ENCODE measurements at places on chromosomes 3 and 15. TPM values are rescaled to one million over a fixed set of nuclear protein-coding genes. Genes with fewer than 3 reads are reported as not detected.
A peak's percentile ranks its signal among the peaks of the same experiment; 100 is the strongest.

DNA sequence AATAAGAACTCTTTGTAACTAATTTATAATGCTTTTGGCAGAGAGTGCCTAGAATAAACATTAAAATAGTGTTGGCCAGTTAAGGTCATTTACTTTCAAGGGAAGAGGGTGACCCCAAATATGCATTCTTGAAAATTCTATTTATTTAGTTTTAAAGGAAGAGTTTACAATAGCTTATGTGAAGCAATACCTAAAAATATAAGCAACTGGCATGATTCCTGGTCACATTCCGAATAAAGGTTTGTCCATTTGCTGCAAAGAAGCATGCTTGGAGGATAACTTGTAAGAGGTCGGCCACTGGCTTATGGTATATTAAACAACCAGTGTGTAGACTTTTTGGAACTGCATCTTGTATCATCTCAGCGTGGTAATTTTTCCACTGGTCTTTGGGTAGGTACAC, 10.2 kb downstream of the MITF start:
- no peaks in the 10 kb centered on the region for H3K36me3 ChIP-seq
- H3K4me3 ChIP-seq, result no peak overlapping the region
- DNase-seq, result no peak
- no peaks in the 10 kb centered on the region for H3K4me1 ChIP-seq
- no peak overlapping the region for H3K27ac ChIP-seq
- peaks cover 4% of the 10 kb centered on the region for H3K27me3 ChIP-seq

DNA sequence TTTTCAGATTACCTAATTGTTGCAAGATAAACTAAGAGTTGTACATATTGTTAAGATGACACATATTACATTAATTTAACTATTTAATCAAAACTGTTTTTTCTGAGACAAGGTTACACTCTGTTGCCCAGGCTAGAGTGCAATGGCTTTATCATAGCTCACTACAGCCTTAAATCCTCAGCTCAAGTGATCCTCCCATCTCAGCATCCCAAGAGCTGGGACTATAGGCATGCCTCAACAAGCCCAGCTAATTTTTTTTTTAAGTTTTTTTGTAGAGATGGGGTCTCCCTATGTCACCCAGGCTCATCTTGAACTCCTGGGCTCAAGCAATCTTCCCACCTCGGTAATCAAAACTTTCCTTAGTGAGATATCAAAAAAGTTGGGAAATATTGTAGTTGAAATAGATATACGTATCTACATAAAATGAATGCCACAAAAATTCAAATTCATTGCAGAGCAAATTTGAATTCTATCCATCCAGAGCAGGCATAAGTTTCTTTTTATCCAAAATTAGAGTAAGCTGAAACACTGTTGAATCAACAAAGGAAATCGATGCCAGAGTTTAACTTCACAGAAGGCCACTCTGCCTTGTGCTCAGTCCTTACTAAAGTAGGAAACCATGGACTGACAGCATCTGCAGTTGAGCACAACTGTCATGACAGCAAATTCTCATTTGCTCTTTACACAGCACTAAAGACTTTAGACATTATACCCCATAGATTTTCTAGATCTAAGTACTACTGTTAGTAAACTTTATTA, 15.5 kb downstream of the ATOSA start:
- H3K27me3 ChIP-seq, result no peaks in the 10 kb centered on the region
- H3K4me3 ChIP-seq, result no peak overlapping the region
- no peaks in the 10 kb centered on the region for H3K36me3 ChIP-seq
- DNase-seq, result no peak

DNA sequence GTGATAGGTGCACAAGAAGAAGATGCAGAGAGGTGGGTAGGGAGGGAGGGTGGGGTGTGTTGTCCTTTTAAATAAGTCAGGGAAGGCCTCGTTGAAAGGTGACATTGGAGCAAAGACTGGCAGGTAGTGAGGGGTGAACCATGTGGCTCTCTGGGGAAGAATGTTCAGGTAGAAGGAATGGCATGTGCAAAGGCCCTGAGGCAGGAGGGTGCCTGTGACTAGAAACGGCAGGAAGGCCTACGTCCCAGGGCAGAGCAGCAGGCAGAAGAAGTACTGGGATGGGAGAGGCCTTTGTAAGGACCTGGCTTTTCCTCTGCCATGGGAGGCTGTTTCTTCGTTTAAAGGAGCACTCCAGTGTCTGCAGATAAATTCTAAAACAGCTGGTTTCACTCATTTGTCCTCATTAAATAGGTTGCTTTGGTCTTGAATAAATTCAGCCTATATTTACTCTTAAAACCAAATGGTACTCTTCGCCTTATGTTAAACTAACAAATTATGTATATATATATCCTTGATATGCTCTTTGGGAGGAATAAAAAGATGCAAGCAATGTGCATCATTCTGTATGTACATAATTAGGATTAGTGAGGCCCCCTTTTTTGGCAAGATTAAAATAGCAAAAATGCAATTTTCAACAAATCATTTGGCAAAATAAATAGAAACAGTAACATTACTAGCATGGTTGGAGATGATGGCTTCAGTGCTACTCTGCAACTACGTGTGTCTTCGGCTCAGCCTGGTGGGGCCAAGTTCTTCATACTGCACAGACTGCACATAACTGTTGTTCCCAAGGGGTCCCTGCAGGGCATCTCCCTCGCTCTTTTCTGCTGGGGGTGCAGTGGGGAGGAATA, 151.4 kb downstream of the KLF13 start:
- H3K4me1 ChIP-seq, result no peaks in the 10 kb centered on the region
- no peaks in the 10 kb centered on the region for H3K27me3 ChIP-seq
- no peak overlapping the region for H3K4me3 ChIP-seq
- no peak for DNase-seq
- H3K27ac ChIP-seq, result no peak overlapping the region

DNA sequence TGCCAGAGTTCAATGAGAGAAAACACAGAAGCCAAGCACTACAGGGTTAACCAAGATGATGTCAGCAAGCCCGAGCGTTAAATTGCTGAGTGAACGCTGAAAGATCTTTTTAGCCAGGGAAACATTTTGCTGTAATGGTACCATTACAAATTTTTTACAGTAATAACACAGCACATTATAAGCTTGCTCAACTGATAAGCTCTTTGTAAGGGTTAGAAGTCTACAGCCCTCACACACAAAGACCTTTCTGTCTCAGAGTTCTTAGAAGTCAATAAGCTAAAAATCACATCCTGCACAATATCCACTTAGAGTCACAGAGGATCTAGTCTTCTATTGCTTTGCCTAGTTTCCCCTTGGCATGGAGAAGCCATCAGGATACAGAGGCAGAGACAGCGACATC, 29.9 kb downstream of the CHSY1 start:
- H3K36me3 ChIP-seq, result no peaks in the 10 kb centered on the region
- no peak overlapping the region for H3K27ac ChIP-seq
- no peaks in the 10 kb centered on the region for H3K27me3 ChIP-seq
- no peaks in the 10 kb centered on the region for H3K4me1 ChIP-seq
- no peak overlapping the region for H3K4me3 ChIP-seq

DNA sequence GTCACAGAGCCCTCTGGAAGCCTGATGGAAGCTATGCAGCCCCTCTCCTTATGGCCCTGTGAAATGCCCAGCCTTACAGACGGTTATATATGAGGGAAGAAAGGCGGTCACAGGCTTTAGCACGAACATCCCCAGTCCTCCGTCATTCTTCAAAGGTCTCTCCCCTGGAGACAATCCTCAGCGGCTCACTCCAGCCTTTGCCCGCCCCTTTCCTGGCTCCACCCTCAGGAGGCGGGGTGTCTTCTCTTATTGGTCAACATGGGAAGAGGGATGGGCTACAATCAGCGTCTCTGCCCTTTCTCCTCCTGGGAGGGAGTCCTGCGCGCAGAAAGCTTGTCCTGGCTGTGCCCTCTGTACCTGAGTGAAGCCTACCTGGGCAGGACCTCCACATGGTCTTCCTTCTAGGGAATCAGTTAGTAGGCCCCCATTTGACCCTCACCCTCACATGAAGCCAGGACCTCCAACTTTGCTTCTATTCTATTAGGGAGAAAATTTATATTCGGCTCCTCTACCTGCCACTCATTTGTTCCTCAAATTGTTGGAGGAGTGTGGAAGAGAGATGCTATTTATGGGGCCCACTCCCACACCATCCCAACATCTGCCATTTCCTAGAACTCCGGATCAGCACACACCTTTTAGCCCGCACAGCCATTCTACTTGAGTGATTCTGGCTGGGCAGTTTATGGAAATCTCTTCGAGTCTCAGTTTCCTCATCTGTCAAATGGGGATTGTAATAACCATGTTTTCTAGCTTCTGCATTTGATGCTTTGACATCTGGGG, 112.9 kb upstream of the SLC6A11 start:
- no peaks in the 10 kb centered on the region for H3K27me3 ChIP-seq
- peak; percentile 44 for DNase-seq
- no peak overlapping the region for H3K27ac ChIP-seq

DNA sequence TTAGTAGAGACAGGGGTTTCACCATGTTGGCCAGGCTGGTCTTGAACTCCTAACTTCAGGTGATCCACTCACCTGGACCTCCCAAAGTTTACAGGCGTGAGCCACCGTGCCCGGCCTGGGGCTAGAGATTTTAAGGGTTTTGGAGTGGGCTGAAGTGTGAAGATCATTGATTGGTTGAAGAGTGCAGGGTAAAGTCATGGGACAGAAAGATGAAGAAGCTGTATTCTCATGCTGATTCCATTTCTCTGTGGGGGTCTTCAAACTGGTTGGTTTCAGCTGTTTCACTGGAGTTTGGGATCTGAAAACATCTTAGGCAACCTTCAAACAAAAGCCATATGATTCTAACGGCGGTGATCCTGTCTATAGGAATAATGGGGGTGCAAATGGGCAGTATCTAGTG, 52.1 kb downstream of the GATM start:
- H3K4me1 ChIP-seq, result no peaks in the 10 kb centered on the region
- no peaks in the 10 kb centered on the region for H3K27me3 ChIP-seq
- no peak overlapping the region for H3K27ac ChIP-seq
- no peak for DNase-seq
- no peak overlapping the region for H3K4me3 ChIP-seq

GRCh38 chr3:148901987-148902791, 37.1 kb downstream of the CPA3 start:
- no peak overlapping the region for H3K4me3 ChIP-seq
- H3K4me1 ChIP-seq, result no peaks in the 10 kb centered on the region
- no peak for DNase-seq
- no peaks in the 10 kb centered on the region for H3K36me3 ChIP-seq
- no peak overlapping the region for H3K27ac ChIP-seq
- no peaks in the 10 kb centered on the region for H3K27me3 ChIP-seq

- no peak overlapping the region for H3K27ac ChIP-seq
- H3K27me3 ChIP-seq, result no peaks in the 10 kb centered on the region
- no peak for DNase-seq
- H3K4me1 ChIP-seq, result peaks cover 14% of the 10 kb centered on the region
Observed at GRCh38 chr3:114519415-114519814, 225.6 kb downstream of the TIGIT start.

DNA sequence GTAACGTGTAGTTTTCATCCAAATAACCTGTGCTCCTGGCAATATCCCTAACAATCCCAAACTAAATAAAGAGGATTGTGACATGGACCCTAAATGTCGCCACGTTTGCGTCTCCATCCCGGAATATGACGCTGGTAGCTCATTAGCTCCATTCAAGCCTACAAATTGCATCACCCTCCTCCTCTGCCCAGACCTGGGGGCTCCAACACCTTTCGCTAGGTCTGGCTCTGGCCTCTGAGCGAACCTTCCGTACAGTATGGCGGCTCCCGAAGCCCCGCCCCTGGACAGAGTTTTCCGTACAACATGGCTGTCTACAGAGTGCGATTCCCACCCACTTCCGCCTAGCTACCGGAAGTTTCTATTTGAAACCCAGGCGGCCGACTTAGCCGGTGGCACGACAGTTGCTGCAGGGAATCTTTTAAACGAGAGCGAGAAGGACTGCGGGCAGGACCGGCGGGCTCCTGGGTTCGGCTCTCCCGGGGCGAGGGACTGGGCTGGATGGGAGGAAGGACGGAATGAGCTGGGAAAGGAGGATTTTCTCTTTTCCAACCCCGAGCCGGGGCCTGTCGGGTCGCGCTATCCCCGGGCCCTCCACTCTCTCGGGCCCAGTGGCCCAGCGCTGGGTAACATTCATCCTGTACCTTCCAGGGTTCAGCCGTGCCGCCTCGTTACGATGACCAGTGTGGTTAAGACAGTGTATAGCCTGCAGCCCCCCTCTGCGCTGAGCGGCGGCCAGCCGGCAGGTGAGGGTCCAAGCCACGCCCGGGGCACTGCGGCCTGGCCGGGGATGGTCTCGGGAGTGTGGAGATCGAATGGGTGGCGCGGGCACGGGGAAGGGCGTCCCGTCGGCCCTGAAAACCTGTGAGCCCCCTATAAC, at the start of gene KNSTRN:
KNSTRN (plus strand) TSS at position 142 of the 877 bp plus-strand sequence; CDS start at position 257, 115 bp downstream.
- peak; percentile 89 for DNase-seq
- H3K27me3 ChIP-seq, result no peaks in the 10 kb centered on the region
- H3K27ac ChIP-seq, result peak within 1 kb of the TSS; percentile 65
- peaks cover 16% of the 10 kb centered on the region for H3K36me3 ChIP-seq
- peak within 1 kb of the TSS; percentile 93 for H3K4me3 ChIP-seq

GRCh38 chr3:69212411-69213160, 90.2 kb upstream of the LMOD3 start:
- no peak for DNase-seq
- no peak overlapping the region for H3K4me3 ChIP-seq
- no peak overlapping the region for H3K27ac ChIP-seq
- no peaks in the 10 kb centered on the region for H3K27me3 ChIP-seq
- H3K36me3 ChIP-seq, result no peaks in the 10 kb centered on the region
- H3K4me1 ChIP-seq, result no peaks in the 10 kb centered on the region

- H3K36me3 ChIP-seq, result no peaks in the 10 kb centered on the region
- H3K27ac ChIP-seq, result no peak overlapping the region
- no peaks in the 10 kb centered on the region for H3K27me3 ChIP-seq
- DNase-seq, result no peak
Observed at GRCh38 chr15:67296188-67296587, 41.6 kb downstream of the IQCH start.

DNA sequence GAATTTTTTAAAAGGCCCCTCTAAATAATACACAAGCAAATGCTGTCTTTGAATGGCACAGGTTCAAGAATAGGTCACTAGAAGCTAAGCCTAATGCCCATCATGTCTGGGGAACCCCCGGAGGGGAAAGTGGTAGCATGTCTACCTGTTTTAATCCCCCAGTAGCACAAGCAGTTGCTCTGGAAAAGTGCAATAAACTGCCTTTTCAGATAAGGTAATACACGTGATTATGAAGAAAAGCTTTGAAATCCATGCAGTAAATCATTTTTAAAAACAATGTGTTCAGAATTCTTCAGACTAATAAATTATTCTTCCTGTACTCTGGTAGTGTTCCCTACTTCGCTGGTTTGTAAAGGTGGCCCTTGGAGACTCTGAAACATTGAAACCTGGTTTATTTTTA, 922.2 kb downstream of the ROBO1 start:
- DNase-seq, result no peak
- no peaks in the 10 kb centered on the region for H3K4me1 ChIP-seq
- H3K4me3 ChIP-seq, result no peak overlapping the region
- no peaks in the 10 kb centered on the region for H3K36me3 ChIP-seq
- H3K27me3 ChIP-seq, result no peaks in the 10 kb centered on the region

DNA sequence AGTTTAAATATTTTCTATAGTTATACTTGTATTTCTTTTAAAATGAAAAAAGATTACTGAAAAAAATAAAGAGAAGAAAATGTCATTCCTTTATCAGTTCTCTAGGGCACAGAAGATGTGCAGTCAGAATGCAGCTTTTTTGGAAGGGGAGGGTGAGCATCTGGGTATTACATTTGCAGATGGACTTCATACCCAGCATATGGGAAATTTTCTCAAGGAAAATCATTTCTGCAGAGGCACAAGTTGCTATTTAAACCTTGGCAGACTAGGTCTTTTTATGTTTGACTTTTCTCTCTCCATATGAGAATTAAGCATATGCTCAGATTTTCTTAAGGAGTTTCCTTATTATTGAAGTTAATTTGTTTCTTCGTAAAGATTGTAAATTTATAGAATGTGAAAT, 39.5 kb upstream of the ZNF385D start:
- no peak for DNase-seq
- H3K36me3 ChIP-seq, result no peaks in the 10 kb centered on the region
- no peak overlapping the region for H3K4me3 ChIP-seq
- no peak overlapping the region for H3K27ac ChIP-seq

Gene SERINC4
- 0.12 TPM for total RNA-seq

Gene CRYGS
- total RNA-seq, result 4.3 TPM

Gene GRAMD1C
- total RNA-seq, result 7.9 TPM

Measured in HCT116 (cell line).